ENCODE measurements at places on chromosomes 1 and 21. TPM values are rescaled to one million over a fixed set of nuclear protein-coding genes. Genes with fewer than 3 reads are reported as not detected.

- no peak for DNase-seq
Measured at GRCh38 chr1:1005774-1006304, 5.9 kb upstream of the HES4 start.

GRCh38 chr1:58895082-58895481 is 111.2 kb upstream of the JUN start:
- DNase-seq: no peak

DNA sequence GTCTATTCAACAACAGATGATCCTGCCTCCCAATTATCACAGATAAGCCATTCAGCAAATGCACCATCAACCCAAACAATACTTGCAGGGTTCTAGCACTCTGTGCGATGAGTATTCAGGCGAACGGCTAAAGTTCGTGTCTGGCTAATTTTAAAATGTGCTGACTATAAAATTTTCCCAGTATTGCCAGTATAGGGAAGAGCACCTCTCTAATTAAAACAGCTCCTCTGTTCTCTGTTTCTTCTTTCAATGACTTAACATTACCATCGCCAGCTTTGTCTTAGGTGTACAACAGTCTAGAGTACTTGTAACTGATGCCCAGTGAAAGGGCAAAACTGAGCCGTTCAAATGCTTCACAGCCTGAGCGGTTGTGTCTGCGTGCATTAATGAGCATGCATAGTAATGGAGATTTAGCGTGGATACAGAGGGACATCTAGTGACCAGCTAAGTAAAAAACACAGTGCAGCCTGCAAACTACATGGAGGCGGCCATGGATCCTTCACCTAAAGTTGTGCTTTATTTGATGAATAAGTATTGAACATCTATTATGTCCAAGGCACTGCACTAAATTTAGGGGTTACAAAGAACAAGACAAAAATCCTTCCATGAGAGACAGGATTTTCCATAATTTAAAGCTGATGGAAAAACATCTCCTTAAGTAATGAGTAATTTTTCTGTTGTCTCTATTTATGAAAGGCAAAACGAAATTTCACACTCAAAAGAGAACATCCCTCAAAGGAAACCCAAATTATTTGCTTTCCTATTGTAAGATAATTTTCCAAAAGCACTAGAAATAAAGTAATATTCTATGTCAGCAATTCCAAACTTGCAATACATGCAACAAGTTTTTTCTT is 120.0 kb downstream of the SETD4 start:
- no peak for DNase-seq

DNA sequence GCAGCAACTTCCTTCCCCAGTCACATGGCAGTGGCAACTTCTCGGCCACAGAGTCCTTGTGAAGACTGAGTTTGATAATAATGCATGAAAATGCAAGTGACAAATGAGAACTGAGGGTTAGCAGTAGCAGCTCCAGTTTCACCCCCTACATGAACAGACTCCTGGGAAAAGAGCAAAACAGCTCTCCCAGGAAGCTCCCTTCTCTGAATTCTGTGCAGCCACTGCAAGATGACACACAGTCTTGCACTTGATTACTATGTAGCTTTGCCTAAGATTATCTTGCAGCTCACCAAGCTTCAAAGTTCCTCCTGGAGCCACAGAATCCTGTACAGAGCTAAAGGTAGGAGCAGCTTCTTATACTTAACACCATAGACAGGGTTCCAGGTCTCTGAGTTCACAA is 4.7 kb downstream of the PGBD5 start:
- no peak for DNase-seq

DNA sequence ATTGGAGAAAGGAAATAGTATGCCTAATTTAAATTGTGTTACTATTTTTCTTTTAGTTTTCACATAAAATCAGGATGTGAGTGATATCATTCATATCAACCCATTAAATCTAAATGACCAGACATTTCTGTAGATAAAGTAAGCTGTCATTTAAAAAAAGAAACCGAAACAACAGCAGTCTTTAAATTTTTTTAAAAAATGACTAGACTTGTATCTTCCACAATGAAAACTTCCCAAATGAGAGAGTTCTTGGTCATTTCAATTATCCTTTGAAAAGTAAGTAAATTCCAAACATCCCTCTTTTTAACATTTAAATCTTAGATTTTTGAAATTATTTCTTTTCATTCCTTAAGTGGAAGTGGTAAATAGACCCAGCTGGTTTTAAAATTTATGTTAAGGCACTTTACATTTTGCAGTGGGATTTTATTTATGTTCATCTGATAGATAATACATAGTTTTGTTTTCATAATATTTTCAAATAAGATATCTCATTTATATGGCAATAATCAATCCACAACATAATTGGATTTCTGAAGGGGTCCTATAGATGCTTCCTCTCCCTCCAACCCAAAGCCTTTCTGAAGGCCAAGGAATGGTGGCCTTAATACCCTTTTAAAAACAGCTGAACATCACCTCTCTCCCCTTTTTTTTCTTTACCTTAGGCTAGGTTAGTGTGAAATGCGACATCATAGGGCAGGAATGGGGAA is 3.1 kb downstream of the FOXD3 start:
- no peak for DNase-seq

GRCh38 chr1:214977110-214977509 is 105.4 kb upstream of the KCNK2 start:
- no peak for DNase-seq

DNA sequence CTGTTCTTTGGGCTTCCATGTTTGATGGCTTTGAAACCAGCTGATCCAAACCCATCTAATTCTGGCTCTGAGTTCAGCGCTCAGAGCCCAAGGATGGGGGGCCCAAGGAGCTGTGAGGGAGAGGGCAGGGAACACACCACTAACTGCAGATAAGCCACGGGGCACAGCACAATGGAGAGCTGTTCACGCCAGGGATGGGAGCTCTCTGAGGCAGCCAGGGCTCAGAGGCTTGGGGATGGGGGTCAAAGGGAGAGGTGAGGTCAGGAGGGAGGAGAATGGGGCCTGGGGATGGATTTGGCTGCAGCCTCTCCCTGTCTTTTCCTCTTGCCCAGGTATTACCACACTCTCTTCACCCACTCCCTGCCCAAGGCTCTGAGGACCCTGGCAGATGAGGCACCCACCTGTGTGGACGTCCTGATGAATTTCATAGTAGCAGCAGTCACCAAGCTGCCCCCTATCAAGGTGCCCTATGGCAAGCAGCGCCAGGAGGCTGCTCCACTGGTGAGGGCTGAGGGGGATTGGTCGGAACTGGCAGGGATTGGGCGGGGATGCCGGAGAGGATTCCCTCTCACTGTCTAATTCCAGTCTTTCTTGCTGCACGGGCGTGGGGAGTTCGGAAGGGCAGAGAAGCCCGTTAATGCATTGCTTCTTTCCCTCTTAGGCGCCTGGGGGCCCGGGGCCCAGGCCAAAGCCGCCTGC is 11.3 kb downstream of the SLC30A2 start:
- DNase-seq: no peak

DNA sequence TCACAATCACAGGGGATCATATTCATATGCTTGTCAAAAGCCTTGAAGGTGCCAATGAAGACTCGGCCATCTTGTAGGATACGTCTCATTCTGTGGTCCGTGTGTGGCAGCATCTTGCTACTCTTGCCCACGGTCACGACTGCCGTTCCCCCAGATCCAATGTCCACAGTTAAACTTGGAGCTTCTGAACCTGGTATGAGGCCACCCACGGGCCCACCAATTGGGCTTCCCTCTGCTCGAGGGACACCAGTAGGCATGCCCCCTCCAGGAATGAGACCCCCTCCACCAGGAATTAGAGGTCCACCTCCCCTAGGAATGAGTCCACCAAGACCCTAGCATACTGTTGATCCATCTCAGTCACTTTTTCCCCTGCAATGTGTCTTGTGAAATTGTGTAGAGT is 39.6 kb downstream of the MORN1 start:
- no peak for DNase-seq

DNA sequence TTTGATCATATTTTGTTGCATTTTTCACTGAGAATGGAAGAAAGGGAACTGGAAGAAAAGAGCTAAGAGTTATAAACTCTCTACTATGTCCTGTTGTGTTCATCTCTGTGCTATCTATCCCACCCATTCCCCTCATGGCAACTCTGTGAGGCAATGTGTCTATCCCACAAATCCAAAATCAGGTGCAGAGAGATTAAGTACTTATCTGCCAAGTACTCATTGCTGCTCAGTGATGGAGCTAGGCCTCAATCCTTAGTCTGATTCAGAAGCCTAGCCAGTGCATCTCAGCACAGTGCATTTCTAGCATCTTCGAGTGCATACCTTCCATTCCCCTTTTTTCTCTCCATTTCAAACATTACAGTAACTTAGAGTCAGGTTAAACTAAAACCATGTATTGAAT is 270.6 kb downstream of the TPR start:
- DNase-seq: no peak

GRCh38 chr1:216824511-216824910 is 101.3 kb upstream of the ESRRG start:
- no peak for DNase-seq

GRCh38 chr1:223248001-223248769 is 105.1 kb upstream of the TLR5 start:
- no peak for DNase-seq

- no peak for DNase-seq
Measured at GRCh38 chr1:21302747-21303715, 12.8 kb upstream of the ECE1 start.

DNA sequence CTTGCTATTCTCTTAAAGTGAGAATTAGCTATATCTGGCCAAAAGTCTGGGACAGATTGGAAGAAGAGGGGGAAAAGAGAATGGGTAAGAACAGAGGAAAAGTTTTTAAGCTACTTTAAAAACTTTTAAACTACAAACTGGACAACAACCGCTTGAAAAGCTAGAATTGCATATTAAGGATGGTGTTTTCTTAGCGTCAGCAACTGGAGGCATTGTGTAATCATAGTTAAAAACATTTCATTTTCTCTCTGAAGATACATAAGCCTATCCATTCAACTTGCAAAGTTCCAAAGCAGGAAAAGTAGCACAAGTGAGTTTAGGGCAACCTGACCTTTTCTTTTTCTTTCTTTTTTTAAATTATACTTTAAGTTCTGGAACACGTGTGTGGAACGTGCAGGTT is 10.9 kb downstream of the PBX1 start:
- no peak for DNase-seq

DNA sequence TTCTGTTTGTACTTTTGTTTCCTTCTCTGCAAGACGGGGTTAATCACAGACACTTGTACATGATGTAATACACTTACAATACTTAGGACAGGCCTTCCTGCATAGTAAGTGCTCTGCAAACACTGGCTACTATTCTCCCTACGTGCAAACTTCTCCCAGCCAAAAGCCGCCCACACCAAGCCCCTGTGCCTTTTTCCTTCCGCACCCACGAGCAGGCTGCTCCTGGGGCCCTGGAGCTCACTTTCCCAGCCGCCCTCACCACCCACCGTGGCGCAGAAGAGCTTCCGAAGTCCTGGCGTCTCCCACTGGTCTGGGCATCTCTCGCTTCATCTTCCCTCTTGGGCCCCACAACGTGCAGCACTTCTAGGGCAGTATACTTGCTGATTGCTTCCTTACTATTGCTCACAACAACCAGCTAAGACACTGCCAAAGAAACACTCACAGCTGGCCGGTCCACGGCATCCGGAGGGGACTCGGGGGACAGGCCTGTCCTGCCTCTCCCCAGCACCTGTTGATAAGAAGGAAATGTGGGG is 22.5 kb upstream of the GPR157 start:
- DNase-seq: no peak

GRCh38 chr1:12629511-12629956 is 11.5 kb upstream of the DHRS3 start:
- DNase-seq: no peak

DNA sequence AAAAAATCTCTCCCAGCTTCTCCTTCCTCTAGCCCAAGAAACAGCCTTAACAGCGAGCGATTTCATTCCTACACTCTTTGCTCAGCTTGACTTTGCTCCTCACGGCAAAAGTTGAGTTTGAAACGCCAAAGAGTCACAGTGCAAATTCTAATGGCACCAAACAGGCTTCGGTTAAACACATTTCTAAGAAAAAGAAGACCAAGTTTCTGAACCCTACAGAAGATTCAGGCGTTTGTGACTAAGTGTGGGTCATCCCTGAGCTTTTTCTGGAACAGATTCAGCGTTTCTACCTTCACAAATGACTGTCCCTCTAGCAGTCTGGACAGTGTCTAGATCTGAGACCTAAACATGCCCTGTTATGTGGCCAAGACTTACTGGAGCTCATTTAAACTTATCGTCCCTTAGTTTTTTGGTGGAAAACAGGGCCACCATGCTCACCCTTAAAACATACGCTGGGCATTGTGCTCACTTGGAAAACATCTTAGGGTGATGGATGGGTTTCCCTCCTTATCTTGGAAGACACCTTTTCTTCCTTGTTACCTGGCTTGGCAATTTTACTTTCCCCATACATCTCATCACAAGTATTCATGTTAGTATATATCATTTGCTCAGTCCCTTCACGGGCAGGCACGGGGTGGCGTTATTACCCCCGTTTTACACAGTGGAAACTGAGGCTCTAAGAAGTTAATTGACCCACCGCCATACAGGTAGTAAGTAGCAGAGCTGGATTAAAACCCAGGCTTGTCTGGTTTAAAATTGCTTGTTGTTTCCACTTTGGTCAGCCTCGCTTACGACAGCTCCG is 1.0 kb downstream of the C1orf198 start:
- no peak for DNase-seq

DNA sequence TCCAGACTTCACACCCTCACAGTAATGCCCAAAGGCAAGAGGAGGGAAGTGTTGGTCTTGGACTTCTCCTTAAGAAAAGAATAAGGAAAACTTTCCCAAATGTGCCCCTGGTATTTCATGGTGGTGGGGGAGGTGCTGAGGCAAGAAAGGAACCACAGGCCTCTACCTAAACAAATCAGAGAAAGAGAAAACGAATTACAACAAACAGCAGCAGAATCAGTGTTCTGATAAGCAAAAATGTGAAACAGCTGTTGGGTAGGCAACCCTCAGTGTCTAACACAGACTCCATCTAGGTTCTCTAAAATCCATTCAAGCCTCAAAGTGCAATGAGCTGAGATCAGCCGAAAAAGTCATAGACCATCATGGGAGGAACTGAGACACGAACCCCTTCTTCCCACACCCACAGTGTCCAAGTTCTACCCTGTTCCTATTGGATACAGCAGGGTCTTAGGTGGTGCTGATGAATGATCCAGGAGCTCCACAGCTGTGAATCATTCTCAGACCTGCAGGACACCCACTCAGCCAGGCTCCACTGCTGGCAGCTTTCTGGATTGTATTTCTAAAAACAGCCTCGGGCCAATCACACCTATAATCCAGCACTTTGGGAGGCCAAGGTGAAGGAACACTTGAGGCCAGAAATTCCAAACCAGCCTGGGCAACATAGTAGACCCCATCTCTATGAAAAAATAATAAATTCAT is 149.1 kb downstream of the PLPP3 start:
- no peak for DNase-seq

KRTAP12-2 gene
- total RNA-seq: not detected

LCE3E gene
- not detected for total RNA-seq

PLA2G2C gene
- not detected for total RNA-seq

ZBTB8B gene
- 0.74 TPM for total RNA-seq

PALMD gene
- total RNA-seq: 0.33 TPM

PRELP gene
- 0.07 TPM for total RNA-seq

FAM3B gene
- total RNA-seq: 10.3 TPM

IL12RB2 gene
- 0.69 TPM for total RNA-seq

MPZL1 gene
- 103 TPM for total RNA-seq

S100A5 gene
- not detected for total RNA-seq

Data from type B pancreatic cell (in vitro differentiated cells).